ENCODE measurements at places on chromosomes 11 and 22.

GRCh38 chr11:35909511-35910265, 34.2 kb upstream of the LDLRAD3 start:
- DNase-seq: no peak

DNA sequence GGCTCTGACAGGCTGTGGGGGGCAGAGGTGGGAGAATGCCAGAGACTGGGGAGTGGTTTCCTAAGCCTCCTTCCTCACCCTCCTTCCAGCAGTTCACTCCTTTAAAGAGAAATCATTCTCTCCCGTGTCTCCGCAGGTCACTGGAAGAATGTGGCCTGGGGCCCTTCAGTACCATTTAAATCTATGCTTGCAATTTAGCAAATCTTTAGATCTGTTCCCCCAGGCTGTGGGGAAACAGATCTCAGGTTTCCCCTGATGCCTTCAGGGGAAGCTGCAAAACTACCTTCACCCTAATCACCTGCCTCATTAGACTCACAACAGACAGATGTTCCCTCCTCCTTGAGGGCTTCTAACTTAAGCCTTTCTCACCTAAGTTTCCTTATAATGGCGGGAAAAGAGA, 55.3 kb downstream of the KIRREL3 start:
- no peak for DNase-seq

- DNase-seq: no peak
Measured at GRCh38 chr11:111414936-111415335, 35.9 kb upstream of the POU2AF1 start.

GRCh38 chr11:75554258-75555022, 7.6 kb upstream of the SERPINH1 start:
- DNase-seq: no peak

GRCh38 chr22:29152045-29152953, 53.4 kb upstream of the EMID1 start:
- no peak for DNase-seq

DNA sequence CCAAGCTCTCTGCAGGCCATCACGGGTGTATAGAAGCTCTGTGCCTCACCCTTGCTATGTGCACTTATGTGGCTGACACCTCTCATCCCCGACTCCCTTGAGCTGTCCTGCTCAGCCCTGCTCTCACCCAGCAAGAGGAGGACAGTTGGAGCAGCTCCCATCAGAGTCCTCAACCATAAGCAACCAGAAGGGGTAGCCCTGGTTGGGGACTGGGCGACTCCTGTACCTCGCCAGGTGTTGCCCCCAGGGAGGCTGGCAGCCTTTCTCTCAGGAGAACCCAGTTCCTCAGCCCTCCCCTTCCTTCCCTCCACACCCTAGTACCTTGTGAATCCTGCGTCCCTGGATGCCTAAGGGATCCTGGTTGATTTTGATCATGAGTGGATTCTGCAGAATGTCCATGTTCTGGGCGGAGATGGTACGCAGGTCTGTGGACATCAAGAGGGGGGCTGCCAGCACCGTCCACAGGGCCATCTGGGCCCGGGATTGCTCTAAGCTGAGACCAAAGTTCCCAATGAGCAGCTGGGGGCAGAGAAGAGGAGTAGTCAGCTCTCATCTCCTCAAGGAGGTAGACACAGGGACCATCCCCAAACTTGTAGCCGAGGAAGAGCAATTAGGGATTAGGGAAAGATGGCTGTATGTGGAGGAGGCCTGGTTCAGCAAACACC, 8.0 kb downstream of the NAGA start:
- DNase-seq: no peak

DNA sequence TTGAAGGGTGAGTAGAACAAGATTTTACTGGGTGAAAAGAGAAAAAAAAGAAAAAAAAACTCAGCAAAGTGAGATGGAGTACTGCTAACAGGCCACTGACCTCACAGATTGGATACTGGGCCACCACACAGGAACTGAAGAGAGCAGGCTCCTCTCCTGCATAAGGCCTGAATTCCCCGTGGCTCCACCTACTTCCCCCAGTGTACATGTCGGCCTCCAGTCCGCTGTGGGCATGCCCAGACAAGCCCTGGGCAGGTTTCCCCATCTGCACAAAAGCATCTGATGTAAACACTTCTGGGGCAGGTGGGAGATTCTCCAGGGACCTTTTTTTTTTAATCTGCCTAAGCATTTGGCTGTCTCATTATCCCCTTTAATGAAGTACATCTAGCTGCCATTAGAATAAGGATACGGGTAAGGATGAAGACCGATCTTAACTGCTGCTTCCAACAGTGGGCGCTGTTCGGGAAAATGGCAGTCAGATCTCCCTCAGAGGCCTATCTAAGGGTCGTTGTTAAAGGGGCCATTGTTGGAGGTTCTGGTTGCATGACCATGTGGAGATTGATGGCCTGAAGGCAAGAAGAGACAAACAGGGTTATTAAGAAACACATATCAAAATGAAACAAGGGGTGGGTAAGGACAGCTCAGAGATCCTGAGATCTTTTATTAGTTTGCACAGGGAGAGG, 48.5 kb downstream of the MS4A13 start:
- no peak for DNase-seq

GRCh38 chr22:20664594-20664959, 109.3 kb upstream of the SERPIND1 start:
- no peak for DNase-seq

DNA sequence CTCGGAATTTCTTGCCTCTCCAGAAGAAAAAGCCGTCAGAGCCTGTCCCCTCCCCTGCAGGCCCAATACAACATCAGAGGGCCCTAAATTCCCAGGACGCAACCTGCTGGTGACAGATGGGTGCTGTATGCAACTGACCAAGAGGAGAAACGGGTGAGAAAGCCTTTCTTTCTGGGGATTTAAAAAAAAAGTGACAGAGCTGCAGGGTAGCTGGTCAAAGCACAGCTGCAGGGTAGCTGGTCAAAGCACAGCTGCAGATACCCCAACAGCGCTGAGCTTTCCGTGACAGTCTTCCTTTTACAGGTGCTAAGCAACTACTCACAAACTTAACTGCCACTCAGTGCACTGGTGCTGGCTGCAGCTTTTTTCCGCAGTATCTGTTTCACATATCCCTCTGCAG, 17.8 kb downstream of the AP1B1 start:
- no peak for DNase-seq

DNA sequence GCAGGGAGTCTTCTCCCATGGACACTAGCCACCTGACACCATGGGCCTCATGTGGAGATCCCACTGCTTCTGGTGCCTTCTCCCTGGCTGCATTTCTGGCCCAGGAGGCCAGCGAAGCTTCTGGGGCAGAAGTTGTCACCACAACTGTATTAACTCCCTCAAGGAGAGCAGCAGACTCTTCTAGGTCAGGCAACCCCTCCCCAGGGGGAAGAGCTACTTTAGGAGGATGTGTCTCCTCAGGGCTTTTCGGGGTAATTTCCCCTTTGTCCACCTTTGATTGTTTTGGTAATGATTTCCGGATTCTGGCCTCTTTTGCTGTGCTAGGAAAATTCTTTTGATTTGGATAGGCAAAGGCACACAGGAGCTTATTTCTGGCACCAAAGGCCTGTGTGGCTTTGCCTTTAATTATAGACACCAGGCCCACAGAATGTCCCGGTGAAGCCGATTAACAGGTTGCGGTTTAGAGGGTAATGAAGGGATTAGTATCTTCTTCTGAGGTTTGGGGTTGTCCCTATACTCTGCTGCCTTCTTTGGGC, 8.9 kb upstream of the UCP2 start:
- no peak for DNase-seq

- DNase-seq: no peak
Measured at GRCh38 chr11:76495019-76495418, 50.2 kb downstream of the EMSY start.

GRCh38 chr11:86803136-86804045, 3.0 kb downstream of the PRSS23 start:
- DNase-seq: no peak

- DNase-seq: no peak
Measured at GRCh38 chr11:60765355-60765754, 8.7 kb downstream of the MS4A15 start.

DNA sequence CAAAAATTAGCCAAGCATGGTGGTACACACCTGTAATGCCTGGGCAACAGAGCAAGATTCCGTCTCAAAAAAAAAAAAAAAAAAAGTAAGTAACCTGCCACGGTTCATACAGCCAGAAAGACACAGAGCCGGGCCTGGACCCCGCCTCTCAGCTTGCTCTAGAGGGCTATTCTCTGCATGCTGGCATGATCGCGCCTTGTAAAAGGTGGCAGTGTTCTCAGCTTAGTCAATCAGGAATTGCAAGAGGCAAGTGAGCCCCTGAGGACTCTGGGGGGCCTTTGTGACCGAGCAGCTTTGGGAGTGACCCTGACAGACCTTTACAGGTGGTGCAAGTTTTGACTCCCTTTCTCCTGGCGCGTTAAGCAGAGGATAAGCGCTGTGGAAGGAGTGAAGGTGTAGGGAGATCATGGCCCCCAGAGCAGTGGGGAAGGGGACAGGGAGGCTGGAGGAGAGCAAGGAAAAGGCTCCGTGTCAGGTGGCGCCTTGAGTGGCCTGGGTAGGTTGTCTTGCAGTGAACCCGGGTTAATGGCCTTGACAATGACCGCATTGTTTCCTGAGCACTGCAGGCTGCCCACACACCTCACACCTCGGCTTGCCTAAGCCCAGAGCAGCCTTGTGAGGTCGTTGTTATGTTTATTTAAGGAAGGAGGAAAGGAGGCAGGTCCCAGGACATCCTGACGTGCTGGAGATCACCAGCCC, 48.9 kb downstream of the CDPF1 start:
- DNase-seq: no peak

- no peak for DNase-seq
Measured at GRCh38 chr11:70434813-70435278, 36.5 kb downstream of the CTTN start.

GRCh38 chr11:128388206-128388815, 199.0 kb downstream of the ETS1 start:
- DNase-seq: no peak

DNA sequence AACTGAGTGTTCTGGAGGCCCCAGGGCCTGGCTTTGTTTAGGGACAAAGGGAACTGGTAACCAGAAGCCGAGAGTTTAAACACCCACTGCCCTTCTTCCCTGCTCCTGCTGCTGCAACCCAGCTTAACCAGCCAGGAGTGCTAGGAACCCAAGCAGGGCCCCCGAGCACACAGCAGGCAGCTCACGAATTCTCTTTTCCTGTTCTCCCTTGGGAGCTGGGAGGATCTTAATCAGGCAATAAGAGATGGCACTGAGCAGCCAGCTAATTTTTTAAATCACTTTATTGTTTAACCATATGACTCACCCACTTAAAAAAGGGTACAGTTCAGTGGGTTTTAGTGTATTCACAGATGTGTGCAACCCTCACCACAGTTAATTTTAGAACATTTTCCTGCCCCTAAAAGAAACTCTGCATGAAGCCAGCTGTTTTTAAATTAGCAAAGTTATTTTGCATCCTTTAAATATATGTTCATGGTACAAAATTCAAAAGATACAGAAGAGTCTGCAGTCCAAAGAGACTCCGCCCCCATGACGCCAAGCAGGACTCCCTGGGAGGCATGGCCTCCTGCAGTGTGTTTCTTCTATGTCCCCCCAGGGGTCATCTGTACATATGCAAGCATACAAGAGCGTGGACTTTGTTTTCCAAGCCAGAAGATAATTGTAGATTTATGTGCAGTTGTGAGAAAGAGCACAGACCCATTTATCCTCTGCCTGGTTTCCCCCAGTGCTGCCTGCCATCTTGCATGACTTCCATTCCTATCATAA, 18.9 kb upstream of the PPP6R3 start:
- DNase-seq: peak; percentile 76

GRCh38 chr22:34814260-34815025, 251.5 kb upstream of the ISX start:
- no peak for DNase-seq

- DNase-seq: no peak
Measured at GRCh38 chr22:32618441-32619140, 144.0 kb downstream of the FBXO7 start.

DNA sequence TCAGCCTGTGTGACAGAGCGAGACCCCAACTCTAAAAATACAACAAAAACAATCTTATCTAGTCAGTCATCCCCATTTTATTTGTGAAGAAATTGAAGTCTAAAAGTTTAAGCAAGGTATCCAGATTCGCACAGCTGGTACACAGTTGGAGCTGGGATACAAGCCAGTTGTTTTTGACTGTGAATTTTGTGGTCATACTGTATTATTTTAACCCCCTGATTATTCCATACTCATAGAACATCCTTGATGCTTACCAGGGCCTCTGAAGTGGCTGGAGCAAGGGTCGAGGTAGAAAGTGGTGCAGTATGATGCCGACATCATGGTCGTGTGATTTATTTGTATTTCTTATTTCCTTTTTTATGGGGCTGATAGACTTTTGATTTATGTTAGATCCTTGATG, 50.0 kb downstream of the BID start:
- no peak for DNase-seq

- no peak for DNase-seq
Measured at GRCh38 chr11:128940603-128941002, 2.1 kb downstream of the TP53AIP1 start.

GRCh38 chr22:32572741-32573500, 98.3 kb downstream of the FBXO7 start:
- DNase-seq: no peak

DNA sequence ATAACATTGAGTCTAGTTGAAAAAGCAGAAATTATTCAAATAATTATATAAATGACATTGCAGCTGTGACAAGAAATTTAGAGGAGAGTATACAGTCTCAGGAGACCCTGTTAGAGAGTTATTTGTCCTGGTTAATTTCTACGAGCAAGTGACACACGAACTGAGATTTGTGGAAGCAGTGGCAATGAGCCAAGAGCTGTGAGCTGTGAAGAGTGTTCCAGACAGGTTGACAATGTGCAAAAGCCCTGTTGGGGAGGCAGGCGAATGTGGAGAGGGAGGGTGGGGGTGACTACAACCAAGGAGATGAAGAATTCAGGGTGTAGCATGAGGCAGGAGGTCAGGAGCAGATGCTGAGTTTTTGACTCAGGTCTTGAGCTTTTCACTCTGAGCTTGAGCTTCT, 620.2 kb upstream of the TENM4 start:
- DNase-seq: no peak

DNA sequence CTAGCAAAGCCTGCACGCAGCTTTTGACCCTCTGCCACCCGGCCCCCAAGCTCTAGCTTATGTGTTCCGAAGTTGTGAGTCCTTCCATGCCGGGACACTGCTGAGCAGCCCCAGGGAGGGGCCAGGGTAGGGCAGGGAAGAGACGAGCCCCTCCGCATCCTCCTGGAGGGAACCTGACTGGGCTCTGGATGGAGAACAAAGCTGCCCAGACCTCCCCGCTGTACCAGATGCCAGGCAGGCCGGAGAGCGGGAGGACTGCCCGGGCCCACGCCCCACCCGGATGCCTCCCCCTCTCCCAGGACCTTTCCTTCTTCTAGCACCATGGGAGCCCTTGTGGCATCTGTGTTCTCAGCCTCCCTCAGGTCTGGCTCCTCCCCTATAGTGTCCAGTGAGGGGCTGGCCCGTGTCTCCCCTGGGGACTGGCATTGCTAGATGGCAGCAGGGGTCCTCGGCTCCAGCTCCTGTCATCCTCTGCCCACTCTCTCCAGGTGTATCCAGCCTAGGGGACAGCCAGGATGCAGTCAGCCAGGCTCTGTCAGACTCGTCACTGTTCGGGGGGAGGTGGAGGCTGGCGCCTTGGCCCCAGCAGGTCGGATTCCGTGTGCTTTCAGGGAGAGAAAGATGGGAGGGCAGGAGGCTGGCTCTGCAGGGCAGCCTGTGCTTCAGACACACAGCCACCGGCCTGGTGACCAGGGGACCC, 46.1 kb downstream of the ALX4 start:
- no peak for DNase-seq
